OCI-LY7 (cell line): ENCODE measurements at places on chromosomes 2 and 18. TPM values are rescaled to one million over a fixed set of nuclear protein-coding genes. Genes with fewer than 3 reads are reported as not detected.

The POMC gene
- total RNA-seq: not detected in 2 replicates

The GALNT13 gene
- not detected in 2 replicates for total RNA-seq

The MRPL30 gene
- total RNA-seq: 28.8 and 31.4 TPM in 2 replicates

The KIAA2012 gene
- not detected in 2 replicates for total RNA-seq

The FNDC4 gene
- not detected in 2 replicates for total RNA-seq

The KCNG2 gene
- total RNA-seq: not detected in 2 replicates

The BIN1 gene
- 9.8 and 14.1 TPM in 2 replicates for total RNA-seq

The UGGT1 gene
- total RNA-seq: 59.1 and 59.5 TPM in 2 replicates

The GKN1 gene
- total RNA-seq: not detected in 2 replicates

The COL4A3 gene
- total RNA-seq: 7.2 and 10.9 TPM in 2 replicates
